Fibroblast of lung (primary cell): ENCODE measurements at places on chromosomes 13 and 19.
A peak's percentile ranks its signal among the peaks of the same experiment; 100 is the strongest.

DNA sequence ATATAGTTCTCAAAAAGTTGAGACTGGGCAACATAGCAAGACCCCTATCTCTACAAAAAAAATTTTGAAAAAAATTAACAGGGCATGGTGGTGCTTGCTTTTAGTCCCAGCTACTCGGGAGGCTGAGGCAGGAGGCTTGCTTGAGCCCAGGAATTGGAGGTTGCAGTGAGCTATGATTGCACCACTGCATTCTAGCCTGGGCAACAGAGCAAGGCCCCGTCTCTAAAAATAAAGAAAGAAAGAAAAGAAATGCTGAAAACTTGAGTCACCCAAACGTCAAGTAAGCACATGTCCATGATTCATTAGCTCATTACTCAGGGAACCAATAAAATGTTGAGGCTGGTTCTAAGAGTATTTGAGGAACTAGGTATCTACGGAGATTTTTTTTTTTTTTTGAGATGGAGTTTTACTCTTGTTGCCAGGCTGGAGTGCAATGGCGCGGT is 33.9 kb upstream of the SEMA6B start:
- peak; percentile 31 for DNase-seq

DNA sequence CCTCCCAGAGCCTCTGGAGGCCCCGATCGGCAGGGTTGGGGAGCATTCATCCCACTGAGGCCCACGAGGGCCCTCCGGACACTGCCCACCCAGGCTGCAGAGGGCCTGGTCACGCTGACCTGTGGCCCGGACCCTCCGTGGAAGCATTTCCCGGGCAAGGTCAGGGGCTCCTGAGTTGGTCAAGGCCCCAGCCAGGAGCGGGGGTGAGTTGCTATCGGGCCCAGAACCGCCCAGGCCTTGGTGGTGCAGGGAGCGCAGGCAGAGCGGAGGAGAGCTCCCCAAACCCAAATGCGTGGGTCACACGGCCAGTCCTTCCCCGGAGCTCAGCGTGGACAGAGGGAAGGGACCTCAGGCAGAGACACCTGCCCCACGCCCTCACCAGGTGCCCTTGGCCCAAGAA is 25.7 kb downstream of the GPX4 start:
- no peak for DNase-seq

DNA sequence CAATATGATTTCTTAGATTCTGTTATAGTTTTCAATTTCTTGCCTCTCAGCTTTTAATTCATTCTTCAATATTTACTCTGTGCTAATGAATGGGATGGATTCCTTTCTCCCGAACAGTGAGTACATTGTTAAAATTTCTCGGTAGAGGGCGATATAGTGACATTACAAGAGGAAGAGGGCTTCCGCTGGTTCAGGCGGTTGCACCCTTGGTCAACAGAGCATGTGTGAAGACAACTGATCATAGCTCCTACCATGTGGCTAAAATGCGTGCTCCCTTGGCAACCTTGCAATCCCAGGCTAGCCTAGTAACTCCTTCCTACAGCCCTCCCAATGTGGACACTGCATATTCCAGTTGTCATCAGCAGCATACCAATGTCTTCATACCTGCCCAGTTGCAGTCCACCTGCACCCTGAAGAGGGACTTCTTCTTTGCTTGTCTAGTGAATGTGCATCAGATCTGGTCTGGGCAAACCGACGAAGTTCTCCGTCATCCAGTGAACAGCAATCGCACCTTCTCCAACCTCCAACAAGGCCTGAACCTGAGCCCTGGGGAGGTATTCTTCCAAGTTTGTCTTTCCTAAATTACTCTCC is 653.0 kb upstream of the GPC6 start:
- DNase-seq = peak; percentile 33

GRCh38 chr19:47660435-47660832 is 51.5 kb downstream of the BICRA start:
- peak; percentile 35 for DNase-seq

GRCh38 chr19:29401712-29402421 is 123.9 kb upstream of the VSTM2B start:
- no peak for DNase-seq

GRCh38 chr19:29673451-29674371 is 8.4 kb downstream of the PLEKHF1 start:
- no peak for DNase-seq

GRCh38 chr13:46603165-46603603 is 50.2 kb downstream of the LRCH1 start:
- no peak for DNase-seq

DNA sequence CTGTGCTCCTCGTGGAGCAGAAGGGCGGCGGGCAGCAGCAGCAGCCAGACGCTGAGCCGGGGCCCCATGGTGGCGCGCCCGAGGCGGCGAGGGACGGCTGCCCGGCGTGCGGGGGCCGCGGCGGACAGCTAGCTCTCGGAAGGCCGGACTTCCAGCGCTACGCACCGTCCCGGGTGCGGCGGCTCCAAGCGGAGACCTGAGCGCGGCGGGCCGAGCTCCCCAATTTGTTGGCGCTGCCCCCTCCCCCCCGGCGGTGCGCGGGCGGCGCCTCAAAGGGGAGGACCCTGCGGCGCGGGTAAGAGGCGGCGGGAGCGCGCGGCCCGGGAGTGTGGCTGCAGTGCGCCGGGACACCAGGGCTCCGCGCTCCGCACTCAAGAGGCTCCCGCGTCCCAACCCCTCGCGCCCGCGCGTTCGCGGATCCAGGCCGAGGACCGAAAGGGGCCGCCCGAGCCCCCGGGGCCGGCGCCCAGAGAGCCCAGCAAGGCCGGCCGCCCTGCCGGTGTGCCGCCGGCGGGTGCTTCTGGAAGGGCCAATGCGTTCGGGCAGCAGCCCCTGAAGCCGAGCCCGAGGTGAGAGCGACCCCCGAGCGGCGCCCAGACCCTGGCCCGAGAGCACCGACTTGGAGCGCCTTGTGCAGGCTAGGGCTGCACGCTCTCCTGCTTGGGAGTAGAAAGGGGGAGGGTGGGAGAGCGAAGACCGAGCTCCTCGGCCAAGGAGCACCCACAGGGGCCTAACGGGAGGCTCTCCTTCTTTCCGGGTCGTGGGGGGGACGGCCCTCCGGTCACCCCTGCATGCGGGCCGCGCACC is at the start of the genes COL4A1 and COL4A2:
Gene COL4A1 (minus strand): TSS at position 198 of the 807 bp plus-strand sequence. CDS start 130 bp downstream, at position 68.
Gene COL4A2 (plus strand): TSS at position 325 of the 807 bp plus-strand sequence. CDS start 620 bp downstream, outside the sequence.
- DNase-seq = peak; percentile 80

DNA sequence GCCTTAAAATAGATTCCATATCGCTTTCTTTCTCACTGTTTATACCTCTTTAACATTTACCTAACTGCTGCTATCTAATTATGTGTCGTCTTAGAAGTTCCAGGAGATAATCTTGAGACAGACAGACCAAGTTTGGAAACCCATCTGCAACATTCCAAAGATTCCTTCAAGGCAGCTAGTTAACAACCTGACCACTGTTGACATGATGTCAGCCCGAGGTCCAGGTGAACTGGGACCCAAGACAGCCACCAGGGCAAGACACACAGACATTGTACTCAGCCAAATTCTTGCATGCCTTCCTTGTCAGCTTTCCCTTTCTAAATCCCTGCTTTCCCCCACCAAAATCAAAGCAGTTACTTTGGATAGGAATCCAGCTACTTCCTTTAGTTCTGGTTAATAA is 1476.5 kb upstream of the PRR20A start:
- no peak for DNase-seq

DNA sequence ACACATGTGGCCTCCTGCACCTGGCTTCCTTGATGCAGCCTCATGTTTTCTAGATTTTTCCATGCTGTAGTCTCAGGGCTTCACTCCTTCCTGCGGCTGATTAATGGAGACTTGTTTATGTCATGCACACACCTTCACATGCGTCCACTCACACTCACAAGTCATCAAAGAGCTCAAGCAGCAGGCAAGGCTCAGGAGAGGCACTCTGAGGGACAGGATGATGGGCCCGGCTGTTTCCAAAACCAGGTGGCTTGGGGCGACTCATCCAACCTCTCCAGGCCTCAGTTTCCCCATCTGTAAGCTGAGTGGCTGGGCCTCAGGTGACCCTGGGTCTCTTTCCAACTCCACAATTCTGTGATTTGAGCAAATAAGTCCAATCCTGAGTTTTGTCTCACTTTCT is 36.9 kb downstream of the RASA3 start:
- DNase-seq = no peak

DNA sequence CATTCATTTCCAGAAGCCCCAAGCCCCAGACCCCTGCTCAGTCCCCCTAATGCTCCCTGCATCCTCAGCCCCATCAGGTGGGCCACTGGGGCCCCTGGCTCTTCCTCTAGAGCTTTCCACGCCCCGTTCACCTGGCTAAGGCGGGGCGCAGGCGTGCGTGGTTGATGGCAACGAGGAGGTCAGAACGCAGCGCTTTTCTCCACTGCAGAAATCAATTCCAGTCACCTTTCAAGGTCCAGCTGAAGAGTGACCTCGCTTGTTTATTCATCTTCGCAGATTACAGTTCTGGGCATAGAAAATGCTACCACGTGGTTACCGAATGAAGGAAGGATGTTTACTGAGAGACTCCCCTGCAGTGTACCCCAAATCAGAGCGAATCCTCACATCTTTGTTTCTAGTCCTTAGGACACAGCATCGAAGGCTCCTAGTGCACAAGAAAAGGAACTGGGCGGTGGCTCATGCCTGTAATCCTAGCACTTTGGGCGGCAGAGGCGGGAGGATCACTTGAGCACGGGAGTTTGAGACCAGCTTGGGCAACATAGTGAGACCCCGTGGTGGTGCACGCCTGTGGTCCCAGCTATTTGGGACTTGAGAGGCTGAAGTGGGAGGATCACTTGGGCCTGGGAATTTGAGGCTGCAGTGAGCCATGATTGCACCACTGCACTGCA is 828 bp upstream of the PBX4 start:
- DNase-seq = no peak

DNA sequence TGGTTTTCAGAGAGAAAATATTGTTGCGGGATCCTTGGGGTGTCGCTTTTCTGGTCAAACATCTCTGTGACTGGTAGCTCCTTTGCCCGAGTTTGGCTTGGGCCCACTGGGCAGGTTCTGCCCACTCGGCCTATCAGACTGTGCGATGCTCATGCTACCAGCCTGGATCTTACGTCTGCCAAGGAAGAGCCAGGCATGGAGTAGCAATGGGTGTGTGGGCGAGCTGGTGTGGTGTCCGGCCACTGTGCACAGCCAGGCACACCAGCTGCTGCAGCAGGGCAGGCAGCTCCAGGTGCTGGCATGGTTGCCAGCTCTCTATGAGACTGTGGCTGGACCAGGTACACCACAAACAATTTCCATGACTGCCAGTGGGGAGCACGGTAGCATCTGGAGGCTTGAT is 1351.8 kb upstream of the PCDH20 start:
- no peak for DNase-seq

- DNase-seq = no peak
Observed at GRCh38 chr19:49894011-49894664, 2.5 kb downstream of the IL4I1 start.

DNA sequence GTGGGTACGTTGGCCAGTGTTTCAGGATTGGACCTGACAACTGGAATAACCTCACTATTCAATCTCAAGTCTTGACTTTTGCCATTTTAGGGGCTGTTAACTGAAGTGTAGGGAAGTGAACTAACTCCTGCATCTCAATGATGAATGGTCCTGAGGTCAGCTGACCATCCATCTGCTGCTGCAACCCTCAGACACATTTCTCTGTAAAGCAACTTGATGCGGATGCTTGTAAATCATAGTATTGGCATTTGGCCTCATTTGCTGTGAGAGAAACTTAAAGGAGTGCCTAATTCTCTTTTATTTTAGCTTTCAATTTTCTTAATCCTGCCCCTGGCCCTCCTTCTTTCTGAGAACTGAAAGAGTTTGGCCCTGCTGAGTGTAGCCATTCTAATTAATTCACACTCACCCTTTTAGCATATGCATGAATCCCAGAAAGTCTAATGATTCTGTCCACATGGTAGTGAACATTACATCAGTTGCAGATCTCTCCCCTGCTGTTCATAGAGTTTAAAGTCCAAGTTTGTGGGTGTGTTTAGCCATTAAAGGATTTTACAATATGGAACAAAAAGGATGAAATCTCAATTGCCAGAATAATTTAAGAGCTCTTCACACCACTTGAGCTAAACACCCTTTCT is 1531.4 kb upstream of the SLC10A2 start:
- DNase-seq = peak; percentile 28

- DNase-seq = no peak
Observed at GRCh38 chr19:42130254-42130573, 2.0 kb downstream of the POU2F2 start.

DNA sequence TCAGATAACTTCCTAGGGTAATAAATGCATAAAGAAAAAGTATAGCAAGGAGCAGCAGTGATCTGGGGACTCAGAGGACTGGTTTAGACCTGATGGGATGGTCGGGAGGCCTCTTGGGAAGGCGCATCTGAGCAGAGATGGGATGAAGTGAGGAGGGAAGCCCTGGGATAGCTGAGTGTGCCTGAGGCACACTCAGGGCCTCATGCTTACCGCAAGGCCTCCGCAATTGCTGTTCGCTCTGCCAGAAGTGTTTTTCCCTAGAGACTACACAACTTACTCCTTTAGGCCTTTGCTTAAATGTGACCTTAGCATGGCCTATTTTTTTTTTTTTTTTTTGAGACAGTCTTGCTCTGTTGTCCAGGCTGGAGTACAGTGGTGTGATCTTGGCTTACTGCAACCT is 4.1 kb upstream of the DLL3 start:
- no peak for DNase-seq

DNA sequence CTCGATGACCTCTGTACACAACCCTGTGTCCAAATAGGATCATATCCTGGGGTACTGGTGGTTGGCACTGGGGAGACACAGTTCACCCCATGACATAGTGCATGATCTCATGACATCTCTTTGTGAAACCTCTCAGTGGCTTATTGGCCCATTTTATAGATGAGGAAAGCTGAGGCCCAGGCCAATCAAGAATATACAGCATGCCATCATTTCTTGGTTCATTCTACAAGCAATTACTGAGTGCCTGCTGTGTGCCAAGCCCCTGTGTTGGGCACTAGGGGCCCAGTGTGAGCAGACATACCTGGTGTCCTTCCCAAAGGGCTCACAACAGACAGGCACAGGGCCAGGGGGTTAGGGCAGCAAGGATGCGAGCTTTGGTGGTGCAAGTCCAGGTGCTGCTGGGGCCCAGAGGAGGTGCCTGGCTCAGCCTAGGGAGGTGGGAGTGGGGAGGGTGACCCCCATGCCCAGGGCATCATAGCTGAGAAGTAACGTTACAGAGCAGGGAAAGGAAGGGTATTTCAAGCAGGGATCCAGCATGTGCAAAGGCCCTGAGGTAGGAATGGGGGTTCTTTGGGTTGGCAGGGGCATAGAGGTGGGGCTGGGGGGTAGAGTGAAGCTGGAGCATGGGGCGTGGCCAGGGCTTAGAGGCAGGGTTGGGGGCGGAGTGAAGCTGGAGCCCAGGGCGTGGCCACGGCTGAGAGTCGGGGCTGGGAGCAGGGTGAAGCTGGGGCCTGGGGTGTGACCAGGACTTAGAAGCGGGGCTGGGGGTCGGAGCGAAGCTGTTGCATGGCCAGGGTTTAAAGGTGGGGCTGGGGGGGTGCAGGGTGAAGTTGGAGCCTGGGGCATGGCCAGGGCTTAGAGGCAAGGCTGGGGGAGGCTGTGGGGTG is 20.7 kb downstream of the COLGALT1 start:
- no peak for DNase-seq
